ENCODE measurements at places on chromosomes 12 and 14.
A peak's percentile ranks its signal among the peaks of the same experiment; 100 is the strongest.

GRCh38 chr14:39265033-39265432 lies 31.3 kb downstream of the MIA2 start:
- peak; percentile 25 for DNase-seq

- DNase-seq: no peak
Observed at GRCh38 chr14:57462551-57462950, 31.1 kb downstream of the CCDC198 start.

- DNase-seq: peak; percentile 78
Observed at GRCh38 chr14:100841761-100842403, 16.0 kb downstream of the MEG3 start.

DNA sequence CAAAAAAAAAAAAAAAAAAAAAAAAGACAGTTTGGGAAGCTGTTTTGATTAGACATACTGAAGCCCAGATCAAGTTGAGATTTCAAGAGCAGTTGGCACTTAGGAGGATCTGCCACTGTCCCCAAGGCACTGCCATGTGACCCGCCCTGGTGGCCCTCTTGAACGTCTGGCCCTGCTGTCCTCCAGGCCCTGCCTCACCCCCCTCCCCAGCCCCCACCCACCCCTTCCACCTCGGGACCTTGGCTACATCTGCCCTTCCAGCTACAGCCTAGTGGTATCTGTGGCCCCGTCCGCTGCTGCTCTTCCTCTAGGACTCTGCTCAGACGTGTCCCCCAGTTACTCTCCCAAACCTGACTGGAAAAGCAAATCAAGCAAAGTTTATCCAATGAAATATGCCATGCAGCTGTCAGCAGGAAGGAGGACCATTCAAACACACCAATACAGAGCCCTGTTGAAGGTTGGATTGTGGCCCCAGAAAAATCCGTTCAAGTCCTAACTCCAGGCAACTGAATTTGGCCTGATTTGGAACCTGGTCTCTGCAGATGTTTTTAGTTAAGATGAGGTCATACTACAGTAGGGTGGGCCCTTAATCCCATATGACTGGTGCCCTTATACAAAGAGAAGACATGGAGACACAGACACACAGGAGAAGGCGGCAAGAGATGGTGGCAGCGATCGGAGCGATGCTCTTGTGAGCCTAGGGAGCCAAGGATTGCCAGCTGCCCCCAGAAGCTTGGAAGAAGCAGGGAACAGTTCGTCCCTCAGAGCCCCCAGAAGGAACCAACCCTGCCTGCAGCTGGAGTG lies 17.7 kb downstream of the SLC25A29 start:
- DNase-seq: no peak

GRCh38 chr12:57518920-57519795 lies 1.2 kb downstream of the DDIT3 start:
- no peak for DNase-seq

- no peak for DNase-seq
Observed at GRCh38 chr14:42992930-42993329, 1386.3 kb downstream of the LRFN5 start.

DNA sequence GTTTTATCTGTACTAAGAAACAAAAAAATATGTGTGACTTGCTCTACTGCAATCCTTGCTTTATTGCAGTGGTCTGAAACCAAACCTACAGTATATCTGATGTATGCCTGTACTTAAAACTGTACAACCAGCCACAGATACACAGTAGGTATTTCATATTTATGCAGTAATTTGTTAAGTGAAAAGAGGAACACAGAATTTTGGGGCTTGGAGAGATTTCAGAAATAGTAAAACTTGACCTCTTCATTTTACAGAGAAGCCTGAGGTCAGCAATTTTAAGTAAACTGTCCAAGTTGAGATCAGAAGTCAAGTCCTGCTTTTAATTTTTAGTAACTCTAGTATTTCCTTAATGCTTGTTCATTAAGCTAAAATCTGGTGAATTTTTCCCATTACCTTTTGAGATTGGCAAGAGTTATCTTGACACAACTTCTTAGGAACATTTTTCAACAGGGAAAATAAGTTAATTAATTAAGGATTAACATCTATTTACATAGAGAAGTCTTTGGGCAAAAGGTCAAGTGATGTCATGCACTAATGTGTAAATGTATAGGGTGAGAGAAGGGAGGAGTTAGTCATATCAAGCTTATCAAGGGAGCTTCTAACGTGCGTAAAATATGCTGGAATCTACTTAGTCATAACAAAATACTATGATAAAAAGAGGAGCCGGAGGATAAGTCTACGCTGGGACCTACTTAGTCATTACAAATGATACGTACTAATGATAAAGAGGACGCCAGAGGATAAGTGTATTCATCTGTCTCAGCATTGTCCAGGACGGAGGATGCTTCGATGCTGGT lies 66.0 kb upstream of the GTF2A1 start:
- no peak for DNase-seq

- no peak for DNase-seq
Observed at GRCh38 chr12:6945613-6946012, 1.8 kb downstream of the C12orf57 start.

DNA sequence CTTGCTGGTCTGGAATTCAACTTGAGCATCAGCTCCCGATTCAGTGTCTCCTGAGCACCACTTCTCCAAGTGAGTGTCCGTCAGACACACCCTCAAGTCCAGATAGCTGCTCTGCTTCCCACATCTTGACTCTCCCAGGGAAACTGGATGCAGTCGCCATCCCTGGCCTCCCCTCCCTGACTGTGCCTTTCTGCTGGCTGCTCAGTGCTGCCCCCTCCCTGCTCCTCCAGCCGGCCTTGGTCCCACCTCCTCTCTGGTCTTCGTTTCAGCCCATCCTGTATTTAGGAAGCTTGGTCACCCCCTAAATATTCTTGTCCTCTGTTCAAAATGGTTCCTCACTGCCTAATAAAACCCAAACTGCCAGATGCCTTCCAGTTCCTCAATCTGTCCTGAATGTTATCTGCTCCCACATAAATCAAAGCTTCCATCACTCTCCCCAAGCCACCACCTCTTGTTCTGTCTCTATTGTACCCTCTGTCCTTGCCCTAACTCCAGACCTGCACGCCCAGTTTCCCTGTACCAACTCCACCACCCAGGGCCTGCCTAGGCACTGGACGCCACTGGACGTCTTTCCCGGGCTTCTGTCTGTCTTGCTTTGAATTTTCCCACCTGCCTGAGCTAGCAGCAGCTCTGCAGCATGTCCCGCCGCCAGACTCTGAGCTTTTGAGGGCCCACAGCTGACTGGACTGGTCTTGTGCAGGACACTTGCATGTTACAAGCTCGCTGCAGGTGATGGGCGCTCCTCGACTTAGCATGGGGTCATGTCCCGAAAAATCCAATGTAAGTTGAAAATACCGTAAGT lies 33.8 kb downstream of the CCDC92 start:
- no peak for DNase-seq

DNA sequence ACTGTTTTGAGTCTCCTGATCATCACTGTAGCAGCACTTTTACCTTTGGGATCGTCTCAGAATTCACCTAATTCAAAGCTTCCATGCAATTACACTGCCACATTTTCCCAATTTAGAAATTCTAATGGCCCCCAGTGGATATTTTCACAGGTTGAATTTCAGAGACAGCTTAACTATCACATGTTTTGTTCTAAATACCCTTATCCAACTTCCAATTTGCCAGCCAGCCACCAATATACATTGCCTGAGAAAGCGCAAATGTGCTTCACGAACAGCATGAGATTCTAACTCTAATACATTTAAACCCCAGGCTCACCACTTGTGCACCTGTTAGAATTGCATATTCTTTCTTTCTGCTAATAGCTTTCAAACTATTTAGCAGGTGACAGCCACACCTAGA lies 1160.9 kb upstream of the TMEM132C start:
- no peak for DNase-seq

DNA sequence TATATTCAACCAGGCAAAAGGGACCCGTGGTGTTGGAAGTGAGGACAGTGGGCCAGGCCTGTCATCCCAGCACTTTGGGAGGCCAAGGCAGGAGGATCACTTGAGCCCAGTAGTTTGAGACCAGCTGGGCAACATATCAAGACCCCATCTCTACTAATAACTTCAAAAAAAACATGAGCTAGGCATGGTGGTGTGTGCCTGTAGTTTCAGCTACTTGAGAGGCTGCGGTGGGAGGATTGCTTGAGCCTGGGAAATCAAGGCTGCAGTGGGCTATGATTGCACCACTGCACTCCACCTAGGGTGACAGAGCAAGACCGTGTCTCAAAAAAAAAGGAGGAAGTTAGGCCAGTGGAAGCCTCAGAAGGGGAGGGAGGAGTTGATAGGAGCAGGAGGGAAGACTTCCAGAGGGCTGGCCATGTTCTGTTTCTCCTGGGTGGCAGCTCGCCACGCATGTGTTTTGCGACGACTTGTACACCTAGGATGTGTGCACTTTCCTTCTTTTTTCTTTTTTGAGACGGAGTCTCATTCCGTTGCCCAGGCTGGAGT lies 10.1 kb downstream of the SLC25A29 start:
- no peak for DNase-seq

GRCh38 chr12:93061473-93062419 lies 132.7 kb upstream of the EEA1 start:
- DNase-seq: peak; percentile 85

GRCh38 chr12:105351523-105351922 lies 21.0 kb downstream of the C12orf75 start:
- DNase-seq: no peak

GRCh38 chr12:19369691-19370148 lies 69.6 kb upstream of the AEBP2 start:
- DNase-seq: no peak

GRCh38 chr12:93092649-93092945 lies 163.5 kb upstream of the EEA1 start:
- DNase-seq: no peak

- DNase-seq: peak; percentile 76
Observed at GRCh38 chr14:73634011-73634833, 10.6 kb upstream of the DNAL1 start.

GRCh38 chr14:60303745-60304144 lies 54.7 kb downstream of the PPM1A start:
- no peak for DNase-seq

DNA sequence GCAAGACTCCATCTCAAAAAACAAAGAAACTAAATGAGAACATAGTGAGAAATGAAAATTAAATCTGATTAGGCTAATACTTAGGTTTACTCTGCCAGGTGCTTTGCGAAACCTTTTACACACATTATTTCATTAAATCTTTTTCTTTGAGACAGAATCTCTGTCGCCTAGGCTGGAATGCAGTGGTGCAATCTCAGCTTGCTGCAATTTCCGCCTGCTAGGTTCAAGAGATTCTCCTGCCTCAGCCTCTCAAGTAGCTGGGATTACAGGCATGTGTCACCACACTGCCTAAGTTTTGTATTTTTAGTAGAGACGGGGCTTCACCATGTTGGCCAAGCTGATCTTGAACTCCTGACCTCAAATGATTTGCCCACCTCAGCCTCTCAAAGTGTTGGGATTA lies 21.9 kb upstream of the EEA1 start:
- no peak for DNase-seq

DNA sequence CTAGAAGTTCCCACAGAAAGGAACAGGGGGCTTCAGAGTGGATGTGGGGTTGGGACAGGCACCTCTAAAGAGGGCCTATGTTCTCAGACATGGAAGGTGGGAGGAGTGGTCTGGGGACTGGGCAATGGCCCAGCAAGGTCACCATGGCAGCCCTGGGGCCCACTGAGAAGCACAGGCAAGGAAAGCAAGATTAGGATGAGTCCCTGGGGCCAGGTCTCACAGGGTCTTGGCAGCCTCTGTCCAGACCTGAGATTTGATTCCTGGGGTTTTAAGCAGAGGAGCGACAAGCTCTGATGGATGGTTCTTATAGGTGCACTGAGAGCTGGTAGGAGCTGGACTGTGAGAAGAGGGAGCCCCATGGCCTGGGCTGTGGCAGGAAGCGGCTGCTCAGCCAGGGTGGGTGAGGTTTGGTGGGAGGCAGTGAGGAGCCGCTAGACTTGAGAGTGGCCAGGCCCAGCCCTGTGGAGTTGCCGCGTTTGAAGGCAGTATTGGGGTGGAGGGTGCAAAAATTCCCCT lies 44.0 kb downstream of the DLK1 start:
- no peak for DNase-seq

DNA sequence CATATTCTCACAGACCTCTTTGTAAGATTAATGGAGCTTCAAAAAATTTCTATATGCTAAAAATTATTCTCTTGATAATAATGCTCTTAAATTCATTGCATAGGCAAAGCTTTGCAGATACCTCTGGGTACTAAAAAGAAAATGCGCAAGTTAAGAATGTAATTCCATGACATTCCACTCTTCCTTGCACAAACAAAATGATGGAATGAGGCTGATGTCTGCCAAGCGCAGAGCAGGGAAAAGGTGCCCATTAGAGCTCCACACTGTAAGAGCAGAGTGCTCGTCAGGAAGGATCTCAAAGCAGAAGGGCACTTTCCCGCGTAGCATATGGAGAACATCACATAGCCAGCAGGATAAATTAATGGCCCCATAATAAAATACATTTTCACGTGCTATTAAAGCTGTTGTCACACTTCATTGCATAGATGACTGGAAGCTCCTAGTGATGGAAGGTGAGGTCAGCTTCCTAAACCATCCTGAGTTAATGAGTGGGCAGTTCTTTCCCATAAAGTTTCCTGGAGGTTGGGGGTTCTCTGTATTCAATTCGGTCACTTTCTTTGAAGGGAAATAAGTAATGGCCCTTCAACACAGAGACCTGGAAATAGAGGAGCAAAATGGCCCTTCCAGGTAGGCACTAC lies 1058.9 kb downstream of the GALC start:
- no peak for DNase-seq

DNA sequence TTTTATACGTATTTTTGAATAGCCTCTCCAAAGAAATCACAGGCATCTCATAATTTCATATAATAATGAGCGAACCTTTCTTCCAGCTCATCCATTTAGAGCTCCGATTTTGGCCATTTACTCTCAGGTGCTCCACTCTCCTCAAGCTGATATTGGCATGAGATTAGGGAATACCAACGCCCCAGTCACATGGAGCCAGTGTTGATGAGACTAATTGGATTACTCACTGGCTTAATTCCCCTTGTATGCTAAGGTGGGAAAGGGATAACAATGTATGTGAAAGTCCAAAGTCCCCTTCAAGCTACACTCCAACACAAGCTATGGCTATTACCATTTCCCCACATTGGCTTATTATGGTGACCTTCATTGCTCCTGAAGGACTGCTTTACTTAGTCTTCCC lies 76.6 kb upstream of the NAV3 start:
- DNase-seq: no peak

- no peak for DNase-seq
Observed at GRCh38 chr12:111297703-111298426, 71.0 kb downstream of the PHETA1 start.

GRCh38 chr14:95064734-95065133 lies 92.6 kb downstream of the DICER1 start:
- no peak for DNase-seq

- DNase-seq: no peak
Observed at GRCh38 chr14:105363847-105364708, 34.3 kb upstream of the TEX22 start.

All from NCI-H1092 treated with DMSO at 0.1 percent for 48 hours (cell line).